ENCODE measurements at places on chromosomes 7 and 10.

DNA sequence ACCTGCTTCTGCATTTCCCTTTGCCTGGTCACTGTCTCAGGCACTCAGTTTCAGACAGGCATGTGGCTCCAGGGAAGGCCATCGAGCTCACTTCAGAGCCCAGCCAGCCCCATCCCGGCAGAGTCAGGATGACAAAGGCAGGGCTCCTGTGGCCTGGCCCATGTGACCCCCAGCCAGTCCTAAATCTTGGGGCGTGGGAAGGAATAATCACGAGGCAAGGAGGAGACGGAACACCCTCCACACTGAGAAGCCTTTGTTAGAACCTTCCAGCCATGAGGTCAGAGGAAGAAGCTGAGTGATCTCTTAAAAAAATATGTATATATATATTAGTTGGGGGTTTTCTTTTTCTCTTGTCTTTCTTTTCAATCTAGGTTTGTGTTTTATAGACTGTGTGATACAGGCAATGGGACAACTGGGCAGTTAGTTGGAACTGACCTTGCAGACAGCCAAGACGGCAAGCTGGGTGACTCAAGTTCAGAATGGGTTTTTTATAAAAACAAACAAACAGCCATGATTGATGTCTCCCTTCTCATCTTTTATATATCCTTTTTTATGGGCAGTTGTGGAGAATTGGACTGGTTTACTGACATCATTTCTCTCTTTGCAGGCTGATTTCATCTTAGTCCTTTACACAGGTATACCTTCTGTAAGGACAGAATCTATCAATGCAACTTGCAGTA lies 60.8 kb downstream of the CHN2 start:
- DNase-seq = no peak

GRCh38 chr10:103983367-103983911 lies 16.5 kb downstream of the SLK start:
- no peak for DNase-seq

DNA sequence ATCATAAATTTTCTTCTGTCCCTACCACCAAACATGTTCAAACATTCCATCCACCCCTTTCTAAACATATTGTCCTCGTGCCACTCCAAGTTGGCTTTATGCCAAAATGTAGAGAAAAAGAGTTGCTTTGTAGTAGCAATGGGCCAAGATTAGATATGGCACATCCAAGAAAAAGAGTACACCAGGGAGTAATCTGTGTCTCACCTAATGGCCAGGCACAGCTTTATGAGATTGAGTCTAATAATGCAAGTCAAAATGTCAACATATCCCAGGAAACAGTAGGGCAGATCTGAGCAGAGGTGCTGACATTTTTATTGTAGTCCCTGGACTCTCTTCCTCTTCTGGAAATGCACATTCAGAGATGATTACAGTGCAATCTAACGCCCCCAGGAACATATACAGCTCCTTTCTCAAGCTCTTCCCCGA lies 5.7 kb upstream of the OR6V1 start:
- no peak for DNase-seq

DNA sequence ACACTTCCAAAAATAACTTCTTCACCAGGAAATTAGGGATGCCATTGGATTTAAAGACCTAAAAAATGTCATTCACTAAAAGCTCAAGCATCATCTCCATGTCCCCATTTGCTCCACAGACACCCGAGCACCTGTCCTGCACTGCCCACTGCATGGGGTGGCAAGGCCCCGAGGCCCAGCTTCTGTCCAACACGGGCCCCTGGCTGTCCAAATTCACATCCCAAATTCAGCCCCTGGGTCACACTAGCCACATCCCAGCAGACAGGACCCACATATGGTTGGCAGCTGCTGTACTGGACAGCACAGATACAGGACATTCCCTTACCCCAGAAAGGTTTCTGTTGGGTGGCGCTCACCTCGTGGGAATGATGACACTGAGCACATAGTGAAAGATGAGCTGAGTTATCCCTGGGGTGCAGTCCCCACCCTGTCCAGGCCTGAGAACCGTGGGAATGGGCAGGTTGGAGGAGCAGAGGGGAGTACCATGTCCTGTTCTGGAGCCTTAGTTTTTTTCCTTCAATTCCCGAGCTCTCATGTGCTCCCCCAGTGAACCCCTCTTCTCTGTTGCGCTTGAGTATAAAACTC lies 55.3 kb downstream of the CSGALNACT2 start:
- no peak for DNase-seq

DNA sequence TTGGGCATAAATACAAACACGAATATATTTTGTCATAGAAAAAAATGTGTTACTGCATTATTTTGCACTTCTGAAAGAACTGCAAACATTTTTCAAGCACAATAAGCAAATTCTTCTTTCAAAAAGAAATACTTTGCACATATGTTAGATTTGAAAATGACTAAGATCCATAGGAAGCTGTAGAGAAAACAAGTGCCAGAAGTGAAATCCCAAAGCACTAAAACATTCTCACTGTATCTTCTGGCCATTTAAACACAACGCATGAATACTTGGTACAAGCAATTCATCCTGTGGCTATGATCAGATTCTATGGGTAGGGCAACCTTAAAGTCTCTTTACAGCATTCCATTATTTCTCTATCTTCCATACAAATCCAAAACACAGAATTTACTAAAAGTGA lies 225.4 kb upstream of the IMMP2L start:
- no peak for DNase-seq

DNA sequence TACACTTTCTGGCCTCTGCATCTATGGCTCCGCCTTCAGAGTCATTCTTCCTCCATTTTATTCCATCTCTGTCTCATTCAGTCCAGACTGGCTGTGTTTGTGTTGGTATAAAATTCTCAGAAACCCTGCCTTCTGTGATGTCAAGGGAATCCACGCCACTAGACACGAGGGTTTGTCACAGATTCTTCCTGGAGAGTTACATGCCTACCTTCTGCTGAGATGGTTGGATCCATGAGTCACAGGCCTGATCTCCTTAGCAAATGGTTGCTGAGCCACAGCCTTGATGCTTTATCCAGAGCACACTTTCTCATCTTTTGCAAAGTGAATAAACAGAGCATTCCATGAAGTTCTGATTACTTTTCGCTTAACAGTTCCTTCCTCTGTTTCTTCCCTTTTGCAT lies 35.9 kb upstream of the TSPAN33 start:
- no peak for DNase-seq

DNA sequence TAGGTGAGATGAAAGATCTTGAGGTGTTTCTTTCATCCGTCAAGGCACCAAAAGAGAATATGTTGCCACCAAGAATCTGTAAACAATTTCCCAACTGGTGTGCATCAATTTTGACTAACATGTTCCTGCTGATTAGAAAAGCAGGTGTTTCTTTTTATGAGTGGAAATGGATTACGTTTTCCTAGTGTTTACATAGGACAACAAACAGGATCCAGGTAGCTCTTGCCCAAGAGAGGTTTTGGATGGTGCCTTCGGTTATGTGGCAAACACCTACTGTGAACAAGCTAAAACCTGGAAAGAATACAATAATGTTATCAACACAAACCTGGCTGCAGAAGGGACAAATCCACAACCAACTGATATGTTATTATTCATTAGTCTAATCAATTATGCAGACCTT lies 53.6 kb upstream of the WNT16 start:
- DNase-seq = no peak

- DNase-seq = no peak
Measured at GRCh38 chr7:105210721-105211205, 178.0 kb downstream of the SRPK2 start.

- no peak for DNase-seq
Measured at GRCh38 chr10:2700626-2701305, 366.6 kb upstream of the PFKP start.

- no peak for DNase-seq
Measured at GRCh38 chr7:2072042-2072441, 160.7 kb downstream of the MAD1L1 start.

GRCh38 chr7:9120331-9120730 lies 686.9 kb downstream of the NXPH1 start:
- DNase-seq = no peak

- no peak for DNase-seq
Measured at GRCh38 chr7:45972629-45973312, 51.7 kb upstream of the IGFBP3 start.

DNA sequence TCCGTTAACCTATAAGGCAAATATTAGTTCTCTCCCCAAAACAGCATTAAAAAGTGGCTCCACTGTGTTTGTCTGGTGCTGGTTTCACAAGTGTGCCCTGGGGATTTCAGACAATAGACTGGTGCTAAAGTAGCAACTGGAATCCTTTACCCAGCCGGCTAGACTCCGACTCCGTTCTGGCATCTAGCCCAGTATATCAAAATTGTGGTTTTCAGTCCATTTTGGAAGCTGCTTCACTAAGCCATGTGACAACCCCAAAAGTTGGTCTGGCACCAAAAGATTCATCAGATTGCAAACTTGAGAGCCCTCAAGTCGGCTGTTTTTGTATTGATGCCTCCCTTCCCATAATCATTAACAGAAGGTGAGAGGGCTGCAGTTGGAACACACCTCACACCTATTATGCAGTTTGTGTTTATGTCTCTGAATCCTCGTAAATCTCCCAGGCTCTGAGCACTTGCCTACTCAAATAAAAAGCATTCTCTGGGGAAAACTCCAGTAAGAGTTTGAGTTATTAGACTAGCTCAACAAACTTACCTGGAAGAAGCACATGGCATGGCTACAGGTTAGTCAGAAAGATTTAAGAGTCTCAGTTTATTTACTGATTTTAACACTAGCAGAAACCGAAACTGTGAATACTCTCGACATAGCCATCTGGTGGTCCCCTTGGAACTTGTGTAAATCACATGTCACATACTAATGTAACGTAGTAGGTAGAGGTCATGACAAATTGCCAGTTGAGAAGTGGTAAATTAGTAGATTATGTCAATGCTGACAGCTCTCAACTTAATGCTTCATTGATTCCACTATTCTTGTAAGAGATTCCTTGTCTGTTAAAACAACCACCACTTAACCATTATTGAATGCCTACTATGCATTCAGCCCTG lies 14.8 kb upstream of the WNT16 start:
- DNase-seq = no peak

- peak; percentile 62 for DNase-seq
Measured at GRCh38 chr10:80485946-80486764, 32.0 kb downstream of the TSPAN14 start.

GRCh38 chr7:75892634-75893272 lies 13.9 kb downstream of the RHBDD2 start:
- DNase-seq = no peak

- no peak for DNase-seq
Measured at GRCh38 chr7:117839507-117839906, 33.7 kb downstream of the CTTNBP2 start.

DNA sequence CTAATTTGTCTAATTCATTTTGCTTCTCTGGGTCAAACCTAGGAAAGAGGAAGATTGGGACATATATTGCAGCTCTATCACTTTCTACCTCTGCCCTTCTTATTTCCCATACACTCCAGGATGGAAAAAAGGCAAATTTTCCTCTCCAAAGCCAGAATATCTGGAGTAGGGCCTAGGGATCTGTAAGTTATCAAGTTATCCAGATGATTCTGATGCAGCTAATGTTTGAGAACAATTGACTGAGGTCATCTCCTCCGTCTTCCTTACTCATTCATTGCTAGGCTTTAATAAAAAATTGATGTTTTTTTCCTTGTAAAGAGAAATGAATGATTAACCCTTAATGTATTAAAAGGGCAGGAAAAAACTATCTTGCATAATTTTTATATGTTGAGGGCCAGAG lies 211.9 kb upstream of the GLI3 start:
- DNase-seq = no peak

DNA sequence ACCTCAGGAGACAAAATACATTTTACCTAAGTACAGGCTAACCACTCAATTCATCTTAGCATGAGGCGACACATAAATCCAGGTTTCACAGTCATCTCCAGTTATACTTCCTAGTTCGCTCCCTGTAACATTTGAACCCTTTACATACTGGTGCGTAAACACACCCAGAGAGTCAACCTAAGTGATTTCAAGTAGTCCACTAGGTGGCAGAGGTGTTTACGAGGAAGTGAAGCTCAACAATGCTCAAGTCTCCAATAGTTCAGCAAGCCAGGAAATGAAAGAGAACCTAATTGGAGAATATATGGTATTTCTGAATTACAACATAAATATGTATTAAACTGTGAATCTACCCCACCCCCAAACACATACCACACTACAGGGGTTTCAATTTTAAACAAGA lies 76.3 kb upstream of the ABCB5 start:
- no peak for DNase-seq

GRCh38 chr7:92847305-92847704 lies 10.9 kb upstream of the CDK6 start:
- no peak for DNase-seq

DNA sequence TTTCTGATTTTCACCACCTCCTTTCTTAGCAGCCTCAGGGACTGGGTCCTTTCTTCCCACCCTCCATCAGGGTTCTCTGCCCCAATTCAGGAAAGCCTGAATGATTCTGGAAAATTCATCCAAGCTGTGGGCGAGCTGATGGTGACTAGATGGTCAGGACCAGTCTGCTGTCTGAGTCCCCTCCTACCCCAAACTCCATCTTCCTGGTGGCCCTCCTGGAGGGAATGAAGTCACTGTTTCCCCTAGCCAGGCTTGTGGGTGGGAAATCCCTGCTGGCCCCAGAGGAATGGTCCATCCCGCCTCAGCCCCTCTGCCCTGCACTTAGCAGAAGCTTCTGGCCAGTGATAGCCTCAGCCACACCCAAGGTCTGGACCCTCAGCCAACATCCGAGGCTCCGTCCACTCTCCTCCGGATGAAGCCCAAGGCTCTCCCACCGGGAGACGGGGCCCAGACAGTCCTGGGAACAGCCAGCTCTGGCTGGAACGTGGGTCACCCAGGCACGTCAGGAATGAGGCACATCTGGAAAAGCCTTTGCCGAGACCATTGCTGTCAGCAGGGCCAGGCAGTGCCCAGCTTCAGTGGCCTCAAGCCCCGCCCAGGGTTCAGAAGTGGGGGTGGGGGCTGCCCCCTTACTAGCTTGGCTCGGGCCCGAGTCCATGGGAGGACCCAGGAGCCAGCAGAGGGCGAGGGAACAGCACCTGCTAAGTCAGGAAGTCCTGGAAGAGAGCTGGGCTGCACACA lies 4.0 kb upstream of the AQP1 start:
- DNase-seq = no peak

GRCh38 chr7:130150587-130150986 lies 54.6 kb downstream of the TMEM209 start:
- DNase-seq = no peak

DNA sequence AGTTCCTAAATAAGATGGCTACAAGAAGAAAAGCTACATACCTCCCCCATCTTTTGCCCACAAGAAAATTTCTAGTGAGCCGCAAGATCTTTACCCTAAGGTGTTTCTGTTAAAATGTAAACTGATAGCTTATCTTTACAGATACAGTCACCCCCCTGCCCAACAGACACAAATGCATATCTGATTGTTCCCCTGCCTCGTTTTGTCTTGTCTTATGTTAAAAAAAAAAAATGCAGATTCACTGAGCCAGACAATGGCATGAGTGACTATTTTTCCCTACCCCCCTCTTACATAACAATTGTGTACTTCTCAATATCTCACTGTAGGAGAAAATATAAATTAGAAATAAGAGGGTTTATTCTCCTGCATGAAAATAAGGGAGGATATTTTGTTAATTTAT lies 8.5 kb downstream of the ZNF138 start:
- no peak for DNase-seq

- no peak for DNase-seq
Measured at GRCh38 chr7:26858735-26859134, 5.7 kb downstream of the SKAP2 start.

GRCh38 chr7:73706126-73707044 lies 13.1 kb downstream of the STX1A start:
- DNase-seq = peak; percentile 60

- no peak for DNase-seq
Measured at GRCh38 chr7:31033674-31034300, 18.3 kb upstream of the ADCYAP1R1 start.

GRCh38 chr7:123687727-123688126 lies 32.1 kb downstream of the LMOD2 start:
- no peak for DNase-seq

GRCh38 chr7:48280100-48280499 lies 108.8 kb downstream of the ABCA13 start:
- DNase-seq = peak; percentile 27

All from activated T-cell treated with anti-CD3 and anti-CD28 coated beads, Interleukin-2, amount 50 U/mL, for 48 hours (primary cell).